ENCODE measurements at places on chromosomes 7 and 10.

DNA sequence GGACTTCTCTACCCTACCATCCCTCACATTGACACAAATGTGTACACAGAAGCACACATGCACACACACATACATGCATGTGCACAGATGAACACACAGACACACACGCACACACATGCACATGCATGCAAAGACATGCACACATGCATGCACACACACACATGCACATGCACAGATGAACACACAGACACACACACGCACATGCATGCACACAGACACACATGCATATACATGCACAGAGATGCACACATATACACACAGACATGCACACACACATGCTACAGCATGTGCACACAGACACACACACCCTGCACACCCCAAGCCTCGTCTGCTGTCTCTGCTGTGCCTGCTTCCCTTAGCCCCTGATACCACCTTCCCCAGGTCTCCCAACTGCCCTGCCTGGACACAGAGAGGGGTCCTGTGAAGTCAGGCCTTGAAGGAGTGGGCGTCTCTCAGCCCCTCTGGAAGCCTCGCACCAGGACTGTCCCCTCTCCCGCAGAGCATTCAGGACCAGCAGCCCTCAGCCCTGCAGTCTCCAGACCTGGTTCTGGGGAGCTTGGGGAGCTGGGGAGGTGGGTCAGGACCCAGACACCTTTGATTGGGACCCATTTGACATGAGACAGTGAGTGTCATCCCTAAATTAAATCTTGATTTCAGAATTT, 181.8 kb downstream of the DNAJB6 start:
- DNase-seq = no peak

DNA sequence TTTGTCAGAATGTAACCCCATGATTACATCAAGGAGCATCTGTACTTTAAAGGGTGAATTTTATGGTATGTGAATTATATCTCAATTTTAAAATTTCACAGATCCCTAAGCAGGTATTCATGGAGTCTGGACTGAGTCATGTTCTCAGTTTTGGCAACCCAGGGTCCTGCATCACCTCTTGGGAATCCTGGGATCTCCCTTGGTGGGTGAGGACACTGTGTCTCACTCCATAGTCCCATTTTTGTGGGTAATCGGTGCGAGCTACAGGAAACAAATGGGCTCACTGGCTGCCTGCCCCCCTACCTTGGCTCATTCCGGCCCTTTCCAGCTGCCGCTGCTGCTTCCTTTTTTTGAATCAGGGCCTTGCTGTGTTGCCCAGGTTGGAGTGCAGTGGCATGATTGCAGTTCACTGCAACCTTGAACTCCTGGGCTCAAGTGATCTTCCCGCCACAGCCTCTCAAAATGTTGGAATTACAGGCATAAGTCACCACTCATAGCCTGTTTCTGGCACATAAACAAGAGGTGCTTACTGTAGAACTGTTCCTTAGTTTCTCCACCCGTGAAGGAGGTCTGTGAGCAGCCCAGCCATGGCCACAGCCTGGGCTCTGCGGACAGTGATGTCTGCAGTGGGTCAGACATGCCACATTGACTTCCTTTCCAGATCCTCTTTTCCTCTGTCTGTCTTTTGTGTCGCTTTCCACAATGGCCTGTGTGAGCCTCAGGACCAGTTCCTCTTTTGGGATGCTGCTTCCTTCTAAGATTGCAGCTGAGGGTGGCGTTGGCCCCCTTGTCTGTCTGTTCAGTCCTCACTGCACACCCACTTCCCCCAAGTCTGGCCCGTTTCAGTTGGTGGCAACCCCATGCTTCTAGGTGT, 14.5 kb downstream of the PALD1 start:
- DNase-seq = no peak

GRCh38 chr10:55631071-55631654, 729.9 kb downstream of the ZWINT start:
- no peak for DNase-seq

DNA sequence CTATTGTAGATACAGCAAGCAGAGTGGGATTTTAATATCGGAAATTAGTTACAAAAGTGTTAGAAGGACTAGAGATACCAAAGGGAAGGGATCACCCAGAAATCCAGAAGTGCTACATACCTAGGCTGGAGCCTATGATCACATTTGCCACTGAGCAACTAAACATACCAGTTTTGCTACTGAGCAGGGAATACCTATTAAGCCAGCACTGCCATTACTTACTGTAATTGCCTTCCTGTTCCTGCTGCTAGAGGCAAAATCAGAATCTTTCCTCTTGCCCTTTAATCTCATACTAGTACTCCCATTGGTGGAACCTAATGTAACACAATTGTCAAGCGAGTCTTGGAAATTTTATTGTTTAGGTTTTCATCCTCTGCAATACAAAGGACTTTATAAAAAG, 121.7 kb downstream of the ATRNL1 start:
- DNase-seq = no peak

DNA sequence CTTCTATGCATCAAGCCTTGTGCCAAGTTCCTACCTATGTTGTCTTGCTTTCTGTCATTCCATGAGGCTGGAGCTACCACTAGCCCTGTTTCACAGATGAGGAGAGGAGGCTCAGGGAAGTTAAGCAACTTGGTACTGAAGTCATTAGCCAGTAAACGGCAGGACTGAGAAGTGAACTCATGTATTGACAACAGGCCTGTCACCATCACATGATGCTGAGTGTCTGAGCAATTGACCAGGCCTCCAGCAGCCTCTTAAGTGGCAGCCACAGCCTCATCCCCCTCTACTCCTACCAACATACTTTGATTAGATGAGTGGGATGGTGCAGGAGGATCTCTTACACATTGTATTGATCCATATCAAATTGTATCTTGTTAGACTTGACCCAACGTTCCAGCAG, 317.6 kb downstream of the GRID1 start:
- no peak for DNase-seq

DNA sequence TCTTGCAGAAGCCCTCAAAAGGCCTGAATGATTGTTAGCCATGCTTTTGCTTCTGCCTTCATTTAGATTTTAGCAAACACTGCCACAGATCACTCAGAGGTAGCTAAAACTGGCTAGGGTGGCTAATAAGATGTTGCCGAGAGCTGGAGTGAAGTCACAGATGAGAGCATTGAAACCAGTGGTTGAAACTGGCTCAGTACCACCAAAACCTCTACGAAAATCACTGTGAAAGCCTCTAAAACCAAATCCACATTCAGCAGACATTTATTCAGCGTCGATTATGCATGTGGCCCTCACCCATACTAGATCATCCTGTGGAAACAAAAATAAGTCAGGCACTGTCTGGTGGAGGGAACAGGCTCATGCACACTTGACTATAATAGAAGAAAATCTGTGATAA, 50.8 kb downstream of the PIK3CG start:
- DNase-seq = no peak

GRCh38 chr10:35276889-35277288, 59.4 kb upstream of the CCNY start:
- no peak for DNase-seq

- no peak for DNase-seq
These were observed 7.4 kb upstream of the RAMP3 start for GRCh38 chr7:45150199-45150598.

- no peak for DNase-seq
These were observed 118.2 kb downstream of the ANK3 start for GRCh38 chr10:60271319-60272040.

- DNase-seq = no peak
These were observed 36.9 kb downstream of the PIK3CG start for GRCh38 chr7:106901828-106902441.

GRCh38 chr7:112481833-112482670, 1.3 kb downstream of the LSMEM1 start:
- no peak for DNase-seq

DNA sequence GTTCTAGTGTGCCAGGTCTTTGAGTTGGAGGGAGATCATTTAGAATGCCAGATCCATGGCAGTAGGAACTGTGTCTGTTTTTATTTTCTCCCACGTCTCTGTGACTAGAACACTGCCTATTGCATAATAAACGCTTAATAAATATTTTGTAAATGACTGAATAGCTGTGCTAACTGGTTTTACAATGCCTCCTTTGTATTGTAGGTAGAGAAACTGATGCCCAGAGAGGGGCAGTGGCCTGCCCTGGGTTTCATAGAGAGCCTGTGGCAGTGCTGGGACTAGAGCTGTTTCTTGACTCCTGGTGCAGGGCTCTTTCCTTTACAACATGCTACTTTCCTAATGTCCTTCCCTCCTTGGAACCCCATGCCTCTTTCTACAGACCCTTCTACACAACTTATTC, 2.5 kb downstream of the TAS2R5 start:
- no peak for DNase-seq
